Upper lobe of left lung (tissue), 6 donors: ENCODE measurements at places on chromosomes 2 and 18. TPM values are rescaled to one million over a fixed set of nuclear protein-coding genes. Genes with fewer than 3 reads are reported as not detected.

Gene TANC1
- 84.7 TPM for total RNA-seq

Gene MC4R
- not detected for total RNA-seq

Gene RGPD3
- total RNA-seq, result 2.1 TPM

Gene MLPH
- total RNA-seq, result 806 TPM

Gene PJVK
- 3.7 TPM for total RNA-seq

Gene IL1RL1
- 92.8 TPM for total RNA-seq

Gene UGT1A3
- 0.30 TPM for total RNA-seq

GRCh38 chr2:170354855-170355780, 177.2 kb downstream of the MYO3B start:
- DNase-seq, result no peak

- no peak for DNase-seq
Measured at GRCh38 chr2:1973636-1974035, 229.3 kb upstream of the PXDN start.

DNA sequence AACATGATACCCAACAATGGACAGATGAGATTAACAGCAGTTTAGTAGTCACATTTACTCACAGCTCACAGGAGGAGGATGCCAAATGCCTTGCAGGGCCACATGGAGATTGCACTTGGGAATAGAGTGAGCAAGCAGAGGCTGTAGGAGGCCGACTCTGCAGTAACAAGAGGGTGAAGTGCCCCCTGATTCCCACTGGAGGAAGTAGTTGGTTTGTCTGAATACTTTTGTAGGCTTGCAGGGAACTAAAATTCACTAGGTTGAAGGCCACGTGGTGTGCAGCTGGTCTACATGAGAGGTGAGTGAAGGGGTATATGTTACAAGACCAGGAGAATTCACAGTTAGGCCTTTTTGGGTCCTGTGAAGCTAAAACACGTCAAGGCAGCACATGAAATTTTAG, 419.3 kb upstream of the TNP1 start:
- no peak for DNase-seq

DNA sequence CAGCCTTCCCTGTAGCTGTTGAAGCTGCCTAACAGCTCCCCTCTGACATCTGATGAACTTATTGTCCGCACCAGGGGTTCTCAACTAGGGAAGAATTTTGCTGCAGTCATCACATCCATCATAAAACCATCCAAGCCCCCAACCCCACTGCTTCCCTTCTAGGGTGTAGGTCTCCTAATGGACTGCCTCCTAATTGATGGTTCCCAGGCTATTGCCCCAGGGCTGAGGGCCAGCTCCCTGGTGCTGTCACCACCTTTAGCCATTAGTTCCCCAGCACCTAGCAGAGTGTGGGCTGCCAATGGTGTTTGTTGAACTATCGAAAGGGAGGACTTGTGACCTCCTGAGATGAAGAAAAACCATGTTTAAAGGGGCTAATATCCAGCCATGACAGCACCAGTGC, 125.9 kb downstream of the NCKAP5 start:
- DNase-seq, result no peak

- DNase-seq, result no peak
Measured at GRCh38 chr18:49207361-49207760, 253.1 kb downstream of the DYM start.

DNA sequence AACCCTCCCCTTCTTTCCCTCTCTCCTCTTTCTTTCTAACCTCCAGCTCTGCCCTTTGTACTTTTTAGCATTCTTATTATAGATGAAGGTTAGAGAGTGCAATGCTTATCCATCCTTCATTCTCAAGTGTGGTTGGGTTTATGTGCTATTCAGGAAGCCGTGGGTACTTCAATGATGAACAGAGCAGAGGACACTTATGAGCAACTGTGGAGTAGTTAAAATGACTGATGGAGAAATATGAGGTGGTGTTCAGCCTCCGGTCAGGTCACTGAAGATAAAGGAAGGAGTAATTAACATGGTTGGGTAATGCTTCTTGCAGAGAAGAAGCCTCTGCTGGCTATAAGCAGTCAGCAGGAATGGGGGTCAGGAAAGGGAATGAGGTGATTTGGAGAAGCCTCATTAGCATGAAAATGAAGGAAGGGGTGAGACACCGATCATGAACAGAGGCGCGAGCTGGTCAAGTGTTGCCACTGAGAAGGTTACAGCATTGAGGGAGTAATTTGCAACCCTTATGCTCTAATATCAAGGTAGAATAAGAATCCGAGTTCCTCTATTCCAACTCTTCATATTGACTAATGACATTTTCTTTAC, 174.7 kb downstream of the LPIN1 start:
- DNase-seq, result no peak

- DNase-seq, result no peak
Measured at GRCh38 chr2:55153584-55154299, 78.4 kb downstream of the CLHC1 start.

GRCh38 chr2:72570413-72570812, 255.4 kb downstream of the EXOC6B start:
- DNase-seq, result no peak

- no peak for DNase-seq
Measured at GRCh38 chr18:25810736-25811135, 279.7 kb downstream of the SS18 start.

DNA sequence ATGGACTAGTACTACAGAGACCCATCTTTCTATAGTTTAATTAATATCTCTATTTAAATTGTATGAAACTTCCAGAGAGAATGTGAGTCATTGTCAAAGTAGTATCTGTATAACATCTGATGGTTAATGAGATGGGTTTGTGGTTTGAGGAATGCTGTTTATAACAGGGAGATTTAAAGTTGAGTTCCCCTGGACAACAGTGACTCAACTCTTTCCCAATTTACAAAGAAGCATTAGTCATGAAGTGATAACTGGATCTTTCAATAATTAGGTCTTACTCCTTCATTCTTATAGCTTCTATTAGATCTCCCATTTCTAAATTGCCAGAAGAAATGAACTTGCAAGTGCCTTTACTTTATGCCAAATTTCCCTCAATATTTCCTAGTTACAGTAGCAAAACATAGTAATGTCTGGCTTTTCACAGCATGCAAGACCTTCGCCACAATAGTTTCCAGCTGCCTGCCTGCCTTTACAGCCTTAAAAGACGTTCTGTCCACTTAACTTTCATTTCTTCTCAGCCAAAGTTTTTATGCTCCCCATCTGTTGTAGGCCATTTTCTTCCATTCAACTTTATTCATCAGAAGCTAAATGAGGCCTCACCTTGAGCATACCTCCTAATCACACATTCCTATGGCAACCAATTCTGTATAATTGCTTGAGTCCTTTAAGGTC, 47.7 kb upstream of the WDR75 start:
- no peak for DNase-seq

- DNase-seq, result no peak
Measured at GRCh38 chr18:23265682-23266399, 130.6 kb downstream of the CABLES1 start.
